ENCODE measurements at places on chromosomes 1 and 21. TPM values are rescaled to one million over a fixed set of nuclear protein-coding genes. Genes with fewer than 3 reads are reported as not detected.

The RNU1-3 gene
- not detected for total RNA-seq

The CD5L gene
- total RNA-seq = not detected

The ABCA4 gene
- 0.62 TPM for total RNA-seq

The RSPO1 gene
- total RNA-seq = 0.07 TPM

The F5 gene
- 0.10 TPM for total RNA-seq

The HES3 gene
- not detected for total RNA-seq

The ADGRL4 gene
- total RNA-seq = not detected

The RHCE gene
- 0.17 TPM for total RNA-seq

The LORICRIN gene
- not detected for total RNA-seq

The REN gene
- total RNA-seq = not detected

DNA sequence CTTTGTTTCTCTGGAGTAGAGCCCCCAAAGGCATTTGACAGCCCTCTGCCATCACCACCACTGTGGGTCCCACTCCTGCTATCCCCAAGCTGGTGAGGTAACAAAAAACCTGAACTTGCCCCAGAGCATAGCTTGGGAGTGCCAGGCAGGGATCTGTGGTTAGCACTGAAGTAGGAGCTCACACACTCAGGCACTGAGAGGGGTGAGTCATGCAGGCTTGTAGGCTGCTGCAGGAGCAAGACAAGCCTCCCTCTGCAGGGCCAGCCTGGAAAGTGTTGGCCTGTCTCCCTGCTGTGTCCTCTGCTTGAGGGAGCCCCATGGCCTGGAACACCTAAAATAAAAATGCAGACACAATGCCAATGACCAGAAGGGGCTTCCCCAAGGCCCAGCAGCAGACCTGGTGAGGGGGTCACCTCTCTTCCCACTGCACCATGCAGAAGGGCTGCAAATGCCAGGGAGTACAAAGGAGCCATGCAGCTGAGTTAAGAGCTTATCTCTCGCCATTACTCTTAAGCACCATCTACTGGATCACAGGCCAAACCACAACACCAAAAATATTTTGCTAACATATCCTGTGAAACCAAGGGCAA lies 108.9 kb upstream of the POGK start:
- DNase-seq = no peak

DNA sequence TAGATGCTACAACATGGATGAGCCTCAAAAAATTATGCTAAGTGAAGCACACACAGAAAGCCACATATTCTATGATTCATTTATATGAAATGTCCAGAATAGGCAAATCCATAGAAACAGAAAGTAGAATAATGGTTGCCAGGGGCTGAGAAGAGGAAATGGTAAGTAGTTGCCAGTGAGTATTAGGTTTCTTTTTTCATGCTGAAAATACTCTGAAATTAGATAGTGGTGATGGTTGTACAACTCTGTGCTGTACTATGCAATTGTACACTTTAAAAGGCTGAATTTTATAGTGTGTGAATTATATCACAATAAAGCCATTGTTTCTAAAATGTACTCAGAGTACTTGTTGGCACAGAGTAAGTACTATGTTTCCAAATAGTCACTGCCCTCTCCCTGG lies 15.5 kb upstream of the GFI1 start:
- no peak for DNase-seq

GRCh38 chr1:180271272-180272255 lies 41.5 kb downstream of the LHX4 start:
- no peak for DNase-seq

GRCh38 chr1:241848686-241849344 lies 811 bp downstream of the EXO1 start:
- DNase-seq = no peak

DNA sequence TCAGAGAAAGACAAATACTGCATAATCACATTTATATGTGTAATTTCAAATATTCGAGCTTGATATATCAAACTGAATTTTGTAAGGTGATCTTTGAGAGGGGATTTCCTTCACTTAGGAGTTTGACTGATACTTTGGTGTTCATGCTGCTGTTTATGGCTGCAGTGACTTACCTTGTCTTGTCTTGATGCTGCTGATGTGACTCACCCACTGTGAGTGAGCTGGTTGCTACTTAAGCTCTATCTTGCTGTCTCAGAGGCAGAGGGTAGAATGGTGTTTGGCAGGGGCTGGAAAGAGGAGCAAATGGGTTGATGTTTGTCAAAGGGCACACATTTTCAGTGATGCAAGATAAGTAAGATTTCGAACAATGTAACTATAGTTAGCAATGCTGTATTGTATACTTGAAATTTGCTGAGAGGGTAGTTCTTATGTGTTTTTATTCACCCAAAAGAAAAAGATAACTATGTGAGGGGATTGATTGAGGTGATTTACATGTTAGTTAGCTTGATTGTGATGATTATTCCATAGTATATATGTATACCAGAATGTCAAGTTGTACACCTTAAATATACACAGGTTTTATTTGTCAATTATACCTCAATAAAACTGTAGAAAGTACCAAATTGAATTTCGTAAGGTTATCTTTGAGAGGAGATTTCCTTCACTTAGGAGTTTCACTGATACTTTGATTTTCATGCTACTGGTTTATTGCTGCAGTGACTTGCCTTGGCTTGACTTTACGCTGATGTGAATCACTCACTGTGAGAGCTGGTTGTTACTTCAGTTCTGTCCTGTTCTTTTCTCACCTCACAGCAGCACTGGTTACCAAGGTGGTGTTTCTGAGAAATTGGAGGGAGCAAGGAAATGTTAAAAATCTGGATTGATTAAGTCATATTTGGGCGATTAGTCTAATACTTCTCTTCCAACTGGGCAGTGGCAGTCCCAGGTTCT lies 94.5 kb upstream of the SLC5A9 start:
- no peak for DNase-seq

GRCh38 chr1:93549811-93550210 lies 101.9 kb downstream of the FNBP1L start:
- DNase-seq = no peak

GRCh38 chr1:38502758-38503157 lies 356.8 kb downstream of the RRAGC start:
- no peak for DNase-seq

DNA sequence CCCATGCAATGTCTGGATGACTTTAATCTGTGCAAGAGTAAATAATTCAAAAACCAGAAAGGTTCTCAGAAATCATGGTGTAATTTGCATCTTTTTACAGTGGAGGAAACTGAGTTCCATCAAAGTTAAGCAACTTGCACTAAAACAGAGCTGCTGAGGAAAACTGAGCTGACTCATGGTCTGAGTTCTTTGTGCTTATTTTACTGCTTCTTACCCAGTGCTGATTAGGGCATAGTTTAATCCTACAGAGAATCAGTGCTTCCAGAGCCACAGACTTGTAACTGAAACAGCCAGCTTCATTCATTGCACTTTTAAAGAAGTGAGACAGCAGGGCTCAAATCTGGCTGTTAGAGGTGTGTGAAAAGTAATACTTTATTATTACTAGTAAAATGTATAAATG lies 10.9 kb upstream of the RWDD3 start:
- DNase-seq = no peak

DNA sequence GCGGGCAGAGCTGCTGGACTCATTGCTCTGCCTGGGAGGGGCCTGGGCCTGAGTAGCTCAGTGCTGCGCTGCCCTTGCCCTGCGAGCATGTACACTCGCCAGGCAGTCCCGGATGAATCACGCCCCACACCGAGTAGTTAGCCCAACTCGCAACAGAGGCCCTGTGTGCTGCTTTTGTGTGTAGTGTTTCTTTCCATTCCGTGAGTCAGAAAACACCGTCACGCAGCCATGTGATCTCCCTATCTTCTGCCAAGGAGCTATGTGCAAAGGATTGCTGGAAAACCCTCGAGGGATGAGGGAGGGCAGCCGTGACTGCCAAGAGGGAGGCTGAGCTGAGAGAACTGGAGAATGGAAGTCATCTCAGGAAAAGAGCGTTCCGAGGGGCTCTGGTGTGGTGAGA lies 37.3 kb downstream of the NENF start:
- DNase-seq = peak; percentile 21

- peak; percentile 80 for DNase-seq
These were observed 120.7 kb downstream of the S1PR1 start for GRCh38 chr1:101357444-101357986.

DNA sequence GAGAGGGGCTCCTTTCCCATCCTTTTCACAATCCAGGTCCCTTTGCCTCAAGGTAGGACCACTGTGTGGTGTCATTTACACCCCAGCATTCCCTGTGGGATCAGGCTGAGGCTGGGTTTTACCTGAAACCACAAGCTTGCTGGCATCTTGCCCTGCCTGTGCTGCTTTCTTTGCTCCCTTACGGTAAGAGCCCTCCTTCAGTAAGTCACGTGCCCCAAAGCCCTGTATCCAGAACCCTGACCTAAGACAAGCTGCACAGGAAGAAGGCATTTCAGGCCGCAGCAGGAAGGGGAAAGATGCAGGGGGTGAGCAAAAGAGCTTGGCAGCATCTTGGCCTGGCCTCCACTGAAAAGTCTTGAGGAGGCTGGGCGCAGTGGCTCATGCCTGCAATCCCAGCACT lies 58.4 kb downstream of the KLHDC7A start:
- no peak for DNase-seq

- DNase-seq = no peak
These were observed 44.7 kb downstream of the ABCG1 start for GRCh38 chr21:42263591-42264131.

- DNase-seq = no peak
These were observed 120.6 kb downstream of the DNM3 start for GRCh38 chr1:171961861-171962260.

DNA sequence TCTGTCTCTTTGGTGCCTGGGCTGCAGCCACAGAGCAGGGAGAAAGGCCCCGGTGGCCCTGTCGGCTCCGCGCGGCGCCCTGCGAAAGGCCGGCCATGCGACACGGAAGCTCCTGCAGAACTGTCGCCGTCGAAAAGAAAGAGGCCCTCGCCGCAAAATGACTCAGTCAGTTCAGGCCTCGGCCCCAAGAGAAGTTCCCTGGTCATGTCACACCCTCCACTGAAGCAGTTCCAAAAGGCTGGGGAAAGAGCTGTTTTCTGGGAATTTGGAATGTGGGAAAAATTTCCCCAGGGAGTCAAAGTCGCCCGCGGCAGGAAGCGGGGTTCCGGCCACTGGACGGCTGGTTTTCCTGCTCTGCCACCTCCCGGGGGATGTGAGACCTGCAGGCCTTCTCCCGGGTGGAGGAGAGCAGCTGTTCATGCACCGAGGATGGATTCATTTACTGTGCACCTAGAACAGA lies 115.8 kb upstream of the ZNF678 start:
- DNase-seq = no peak

DNA sequence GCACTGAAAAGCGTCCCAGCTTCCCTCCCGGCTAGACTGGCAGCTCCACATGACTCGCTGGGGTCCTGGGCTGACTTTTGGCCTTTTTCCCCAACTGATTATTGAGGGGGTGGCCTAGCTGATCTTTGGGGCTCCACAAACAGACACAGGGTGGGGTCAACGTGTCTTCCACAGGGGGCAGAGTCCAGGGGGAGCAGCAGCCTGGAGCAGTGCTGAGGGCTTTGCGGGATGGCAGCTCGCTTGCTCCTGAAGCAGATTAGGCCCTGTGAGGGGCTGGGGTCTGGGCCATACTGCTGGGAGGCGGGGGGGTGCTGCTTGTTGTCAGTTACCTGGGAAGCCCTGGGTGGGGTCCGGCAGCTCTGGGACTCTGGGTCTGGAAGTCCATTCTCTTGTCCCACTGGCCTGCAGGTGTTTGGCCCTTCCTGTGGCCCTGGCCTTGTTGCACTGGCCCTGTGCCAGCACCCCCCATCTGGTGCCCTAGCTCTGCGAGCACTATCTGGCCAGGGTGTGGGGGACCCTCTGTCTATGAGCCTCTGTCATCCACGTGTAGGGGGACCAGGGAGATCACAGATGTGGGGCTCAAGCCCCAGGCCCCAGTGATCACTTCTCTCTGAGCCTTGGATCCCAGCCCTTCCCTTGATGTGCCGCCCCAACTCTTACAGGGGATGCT lies 12.3 kb upstream of the HES5 start:
- no peak for DNase-seq

DNA sequence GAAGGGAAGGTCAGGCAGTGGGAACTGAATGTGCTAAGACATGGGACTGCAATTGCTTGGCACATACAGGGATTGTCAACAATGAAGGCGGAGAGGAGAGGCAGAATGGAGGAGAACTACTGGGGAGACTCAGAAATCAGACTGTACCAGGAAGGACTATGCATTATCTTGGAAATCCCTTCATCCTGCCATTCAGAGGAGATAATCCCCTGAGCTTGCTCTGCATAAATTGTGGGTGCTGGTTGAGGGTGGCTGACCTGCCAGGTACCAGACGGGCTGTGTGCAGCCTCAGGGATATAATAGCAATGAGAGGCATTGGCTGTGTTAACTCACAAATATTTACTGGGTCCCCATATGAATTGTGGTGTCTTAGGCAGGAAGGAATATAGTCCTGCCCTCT lies 5.0 kb upstream of the TRABD2B start:
- DNase-seq = no peak

GRCh38 chr1:154445040-154445472 lies 39.9 kb downstream of the IL6R start:
- DNase-seq = no peak

- DNase-seq = no peak
These were observed 9.7 kb downstream of the ZNF362 start for GRCh38 chr1:33265780-33266605.

GRCh38 chr1:68132426-68133130 lies 82.2 kb upstream of the DIRAS3 start:
- DNase-seq = no peak

DNA sequence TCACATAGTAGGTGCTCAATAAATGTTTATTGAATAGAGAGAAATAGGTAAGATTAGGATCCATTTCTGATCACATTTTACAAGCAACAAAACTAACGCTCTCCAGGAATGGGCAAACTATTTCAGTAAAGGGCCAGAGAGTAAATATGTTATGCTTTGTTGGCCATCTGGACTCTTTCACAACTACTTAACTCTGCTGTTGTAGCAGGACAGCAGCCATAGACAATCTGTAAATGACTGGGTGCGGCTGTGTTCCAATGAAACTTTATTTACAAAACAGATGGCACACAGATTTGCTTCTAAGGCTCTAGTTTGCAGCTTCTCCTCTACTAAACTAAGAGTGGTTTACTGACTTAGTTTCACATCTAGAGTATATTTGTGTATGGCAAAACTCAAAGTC lies 83.0 kb upstream of the BACH1 start:
- no peak for DNase-seq

- DNase-seq = no peak
These were observed 12.3 kb upstream of the TTC39A start for GRCh38 chr1:51342591-51343206.

DNA sequence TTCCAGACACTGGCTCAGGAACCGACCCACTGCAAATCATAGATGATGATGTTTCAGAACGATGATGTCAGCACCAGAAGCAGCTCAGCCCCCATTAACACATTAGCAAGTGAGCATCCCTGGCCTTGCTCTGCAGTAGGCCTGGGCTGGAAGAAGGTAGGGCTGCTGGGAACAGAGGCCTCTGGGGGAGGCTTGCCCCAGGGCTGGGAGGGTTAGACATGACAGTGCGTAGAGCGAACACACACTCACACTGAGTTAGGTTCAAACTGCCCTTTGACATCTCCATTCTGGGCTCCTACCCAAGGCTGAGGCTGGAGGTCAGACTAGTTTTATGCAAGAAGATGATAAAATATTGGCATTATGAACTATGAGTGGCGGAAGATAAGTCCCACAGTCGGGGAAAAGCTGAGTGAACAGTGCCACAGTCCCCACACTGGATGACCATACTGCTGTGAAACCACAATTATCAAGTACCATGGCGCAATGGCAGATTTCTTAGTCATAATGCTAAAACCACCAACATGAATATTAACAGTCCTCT lies 91.1 kb downstream of the DMRTB1 start:
- no peak for DNase-seq

- no peak for DNase-seq
These were observed 126.9 kb downstream of the SETD4 start for GRCh38 chr21:35933466-35933865.
